ENCODE measurements at places on chromosomes 2 and 18. TPM values are rescaled to one million over a fixed set of nuclear protein-coding genes. Genes with fewer than 3 reads are reported as not detected.
A peak's percentile ranks its signal among the peaks of the same experiment; 100 is the strongest.

DNA sequence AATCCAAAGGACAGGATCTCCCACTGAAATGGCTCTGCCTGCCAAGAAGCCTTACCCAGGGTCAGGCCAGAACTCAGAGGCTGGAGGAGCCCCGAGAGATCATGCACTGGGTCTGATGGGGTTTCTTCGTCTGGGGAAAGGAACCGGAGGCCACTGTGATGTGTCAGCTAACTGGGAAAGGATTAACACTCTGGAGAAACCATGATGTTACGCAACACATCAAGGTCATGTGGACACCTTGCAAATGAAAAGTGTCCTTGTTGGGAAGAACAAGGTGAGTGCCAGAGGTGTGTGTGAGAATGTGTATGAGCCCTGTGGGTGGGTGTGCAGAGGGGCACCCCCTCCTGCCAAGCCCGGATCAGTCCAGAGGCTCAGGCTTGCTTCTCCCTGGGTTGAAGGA, 86.9 kb downstream of the CRACDL start:
- H3K36me3 ChIP-seq, result no peaks in the 10 kb centered on the region
- peaks cover 5% of the 10 kb centered on the region for H3K27me3 ChIP-seq
- no peak overlapping the region for H3K27ac ChIP-seq
- no peak for DNase-seq
- no peak overlapping the region for H3K4me3 ChIP-seq
- H3K4me1 ChIP-seq, result no peaks in the 10 kb centered on the region

GRCh38 chr2:221969087-221969829, 329.5 kb downstream of the PAX3 start:
- no peaks in the 10 kb centered on the region for H3K27me3 ChIP-seq
- no peak overlapping the region for H3K4me3 ChIP-seq
- no peaks in the 10 kb centered on the region for H3K36me3 ChIP-seq
- DNase-seq, result no peak
- H3K4me1 ChIP-seq, result no peaks in the 10 kb centered on the region

- no peaks in the 10 kb centered on the region for H3K36me3 ChIP-seq
- DNase-seq, result no peak
- H3K27ac ChIP-seq, result peak overlapping the region; percentile 93
- H3K4me3 ChIP-seq, result peak overlapping the region; percentile 83
- H3K4me1 ChIP-seq, result peaks cover 7% of the 10 kb centered on the region
These were observed 7.9 kb downstream of the CLHC1 start for GRCh38 chr2:55223958-55224760.

DNA sequence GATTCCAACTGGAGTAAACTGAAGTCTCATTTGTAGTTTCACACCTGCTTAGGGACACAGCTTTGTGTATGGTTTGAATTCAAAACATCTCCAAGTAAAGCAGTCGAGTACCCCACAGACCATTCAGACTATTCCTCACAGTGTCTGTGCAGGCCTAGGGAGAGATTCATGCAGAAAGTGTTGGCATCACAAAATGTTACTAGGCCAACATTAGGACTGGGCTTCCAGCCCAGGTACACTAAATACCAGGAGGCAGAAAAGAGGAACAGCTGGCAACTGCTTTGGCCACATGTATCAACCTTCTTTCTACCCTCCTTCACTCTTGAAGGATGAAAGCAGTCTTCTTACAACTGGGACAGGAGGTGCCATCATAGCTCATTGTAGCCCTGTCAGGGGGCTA, 270.4 kb upstream of the TMEFF2 start:
- no peak overlapping the region for H3K27ac ChIP-seq
- H3K36me3 ChIP-seq, result no peaks in the 10 kb centered on the region

- peak overlapping the region; percentile 9 for H3K4me3 ChIP-seq
- no peaks in the 10 kb centered on the region for H3K27me3 ChIP-seq
- H3K36me3 ChIP-seq, result no peaks in the 10 kb centered on the region
- peak overlapping the region; percentile 96 for H3K27ac ChIP-seq
- DNase-seq, result no peak
- H3K4me1 ChIP-seq, result peaks cover 47% of the 10 kb centered on the region
These were observed 26.9 kb upstream of the ASAP2 start for GRCh38 chr2:9179572-9180201.

- no peak overlapping the region for H3K27ac ChIP-seq
- no peak overlapping the region for H3K4me3 ChIP-seq
- H3K4me1 ChIP-seq, result peaks cover 9% of the 10 kb centered on the region
- H3K36me3 ChIP-seq, result no peaks in the 10 kb centered on the region
- no peaks in the 10 kb centered on the region for H3K27me3 ChIP-seq
These were observed 310.5 kb downstream of the PTPRM start for GRCh38 chr18:7877609-7878008.

GRCh38 chr18:1104181-1104881, 199.7 kb downstream of the ADCYAP1 start:
- H3K27ac ChIP-seq, result no peak overlapping the region
- DNase-seq, result no peak
- H3K4me3 ChIP-seq, result no peak overlapping the region
- H3K4me1 ChIP-seq, result no peaks in the 10 kb centered on the region
- no peaks in the 10 kb centered on the region for H3K36me3 ChIP-seq

GRCh38 chr2:29066997-29067605, 7.2 kb downstream of the PCARE start:
- peaks cover 62% of the 10 kb centered on the region for H3K4me1 ChIP-seq
- no peaks in the 10 kb centered on the region for H3K36me3 ChIP-seq
- no peak overlapping the region for H3K4me3 ChIP-seq
- no peak for DNase-seq
- no peaks in the 10 kb centered on the region for H3K27me3 ChIP-seq

DNA sequence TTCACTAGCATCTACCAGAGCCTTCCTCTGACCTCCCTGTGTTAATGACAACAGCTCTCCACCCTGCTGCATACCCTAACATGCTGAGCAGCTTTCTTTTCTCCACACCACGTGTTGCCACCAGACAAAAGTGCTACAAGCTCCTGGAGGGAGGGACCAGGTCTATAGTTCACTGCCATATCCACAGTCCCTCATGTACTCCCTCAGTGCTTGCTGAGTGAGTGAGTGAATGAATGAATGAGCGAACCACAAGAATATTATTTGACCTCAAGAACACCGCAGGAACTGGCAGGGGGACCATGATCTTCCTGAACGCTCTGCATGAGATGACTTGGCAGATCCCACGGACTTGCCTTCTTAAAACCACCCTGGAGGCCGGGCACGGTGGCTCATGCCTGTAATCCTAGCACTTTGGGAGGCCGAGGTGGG, 47.4 kb upstream of the CAB39 start:
- DNase-seq, result no peak
- H3K27me3 ChIP-seq, result no peaks in the 10 kb centered on the region
- peaks cover 30% of the 10 kb centered on the region for H3K4me1 ChIP-seq
- H3K36me3 ChIP-seq, result no peaks in the 10 kb centered on the region
- no peak overlapping the region for H3K4me3 ChIP-seq
- no peak overlapping the region for H3K27ac ChIP-seq

GRCh38 chr2:37343537-37344434, 644 bp upstream of the QPCT start:
- no peaks in the 10 kb centered on the region for H3K36me3 ChIP-seq
- no peak for DNase-seq
- H3K27ac ChIP-seq, result peak overlapping the region; percentile 91
- H3K27me3 ChIP-seq, result no peaks in the 10 kb centered on the region
- peaks cover 28% of the 10 kb centered on the region for H3K4me1 ChIP-seq

Gene SMCHD1
- total RNA-seq, result 35.5 TPM

Gene C2orf78
- total RNA-seq, result not detected

Gene LIMS4
- not detected for total RNA-seq

Gene IWS1
- 33.8 TPM for total RNA-seq
